Muscle of back (tissue), 13 donors: ENCODE measurements at places on chromosomes 2 and 18. TPM values are rescaled to one million over a fixed set of nuclear protein-coding genes. Genes with fewer than 3 reads are reported as not detected.

SMCHD1 gene
- polyA plus RNA-seq, result 43.2 TPM

PID1 gene
- 25.7 TPM for polyA plus RNA-seq

MAL gene
- polyA plus RNA-seq, result 8.8 TPM

DNAH7 gene
- 0.47 TPM for polyA plus RNA-seq

LONRF2 gene
- 1.7 TPM for polyA plus RNA-seq

CRYBA2 gene
- polyA plus RNA-seq, result not detected

DNA sequence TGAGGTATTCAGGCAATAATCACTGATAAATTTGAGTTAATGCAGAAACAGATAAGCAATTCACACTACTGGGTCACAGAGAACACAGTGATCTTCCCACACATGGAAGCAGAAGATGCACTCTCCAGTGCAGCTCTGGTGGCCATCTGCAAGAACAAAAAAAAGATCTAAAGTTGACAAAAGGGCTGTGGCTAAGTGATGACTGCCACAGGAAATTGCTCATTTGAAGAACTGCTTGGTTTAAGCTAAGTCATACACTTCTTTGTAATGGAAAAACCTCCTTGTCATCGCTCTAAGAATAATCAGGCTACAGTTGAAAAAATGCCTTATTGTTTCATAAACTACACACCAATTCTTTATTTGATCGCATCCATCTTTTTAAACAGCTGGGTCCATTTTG is 115.1 kb downstream of the DTNB start:
- DNase-seq, result peak; percentile 46

DNA sequence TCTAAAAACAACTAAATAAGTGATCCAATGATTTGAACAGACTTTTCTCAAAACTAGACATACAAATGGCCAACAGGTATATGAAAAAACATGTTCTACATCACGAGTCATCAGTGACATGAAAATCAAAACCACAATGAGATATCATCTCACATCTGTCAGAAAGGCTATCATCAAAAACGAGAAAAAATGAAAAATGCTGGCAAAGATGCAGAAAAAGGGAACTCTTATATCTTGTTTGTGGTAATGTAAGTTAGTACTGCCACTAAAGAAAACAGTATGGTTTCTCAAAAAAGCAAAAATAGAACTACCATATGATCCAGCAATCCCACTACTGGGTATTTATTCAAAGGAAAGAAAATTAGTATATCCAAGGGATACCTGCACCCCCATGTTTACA is 255.3 kb upstream of the FBXO11 start:
- DNase-seq, result no peak

DNA sequence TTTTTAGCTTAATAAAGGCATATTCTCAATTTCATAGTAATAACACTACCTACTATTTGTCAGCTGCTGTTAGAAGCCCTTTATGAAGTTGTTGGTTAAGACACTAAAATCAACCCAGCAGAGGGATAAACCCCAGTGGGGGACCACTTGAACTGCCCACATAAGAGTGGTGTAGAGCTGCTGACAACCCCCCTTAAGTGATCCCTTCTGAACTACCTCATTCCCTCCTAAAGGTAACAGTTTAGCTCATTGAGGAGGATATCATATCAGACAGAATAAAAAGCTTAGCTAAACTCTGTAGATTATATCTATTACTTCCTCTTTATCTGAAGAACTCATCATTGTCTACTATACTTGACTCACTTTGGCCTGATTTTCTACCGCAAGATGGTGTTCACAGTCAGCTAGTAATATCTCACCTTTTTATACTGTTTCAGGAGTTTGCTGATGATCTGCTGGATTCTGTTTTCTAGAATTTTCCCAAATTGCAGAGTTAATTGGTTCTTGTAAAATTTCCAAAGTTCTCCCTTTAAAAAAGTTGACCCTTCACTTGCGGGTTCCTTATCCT is 16.2 kb downstream of the GALM start:
- no peak for DNase-seq

- no peak for DNase-seq
Measured at GRCh38 chr2:74566076-74566753, 11.7 kb downstream of the DOK1 start.

DNA sequence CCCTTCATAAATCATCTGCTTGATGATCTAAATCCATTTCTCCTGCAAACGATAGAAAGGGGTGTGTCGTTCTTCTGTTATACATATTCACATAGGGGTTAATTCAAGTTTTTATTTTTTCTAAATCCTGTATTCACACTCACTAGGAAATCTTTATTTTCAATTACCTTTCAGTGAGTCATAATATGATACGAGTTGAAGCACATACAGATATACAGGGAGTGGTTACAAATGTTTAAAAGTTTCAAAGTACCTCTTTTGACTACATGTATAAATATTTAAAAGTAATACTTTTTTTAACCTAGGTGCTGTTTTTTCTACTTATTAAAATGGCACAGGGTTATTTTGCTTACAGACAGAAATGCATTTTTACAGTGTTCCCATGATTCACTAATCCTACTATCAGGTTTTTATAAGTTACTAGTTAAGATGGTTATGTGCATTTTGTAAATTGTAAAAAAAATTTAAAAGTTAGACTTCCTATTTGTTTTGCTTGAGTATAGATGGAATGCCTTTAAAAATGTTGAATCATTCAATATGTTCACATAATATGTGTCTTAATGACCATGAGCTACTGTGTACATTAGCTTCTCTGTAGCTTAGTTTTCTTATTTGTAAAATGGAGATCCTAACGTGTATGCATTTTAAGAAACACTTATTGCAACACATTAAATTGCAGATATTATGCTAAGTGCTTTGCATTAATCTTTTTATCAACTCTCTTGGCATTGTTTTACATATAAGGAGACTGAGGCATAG is 1378.1 kb downstream of the DSC3 start:
- DNase-seq, result no peak

- no peak for DNase-seq
Measured at GRCh38 chr2:167652401-167652800, 595.0 kb downstream of the STK39 start.

DNA sequence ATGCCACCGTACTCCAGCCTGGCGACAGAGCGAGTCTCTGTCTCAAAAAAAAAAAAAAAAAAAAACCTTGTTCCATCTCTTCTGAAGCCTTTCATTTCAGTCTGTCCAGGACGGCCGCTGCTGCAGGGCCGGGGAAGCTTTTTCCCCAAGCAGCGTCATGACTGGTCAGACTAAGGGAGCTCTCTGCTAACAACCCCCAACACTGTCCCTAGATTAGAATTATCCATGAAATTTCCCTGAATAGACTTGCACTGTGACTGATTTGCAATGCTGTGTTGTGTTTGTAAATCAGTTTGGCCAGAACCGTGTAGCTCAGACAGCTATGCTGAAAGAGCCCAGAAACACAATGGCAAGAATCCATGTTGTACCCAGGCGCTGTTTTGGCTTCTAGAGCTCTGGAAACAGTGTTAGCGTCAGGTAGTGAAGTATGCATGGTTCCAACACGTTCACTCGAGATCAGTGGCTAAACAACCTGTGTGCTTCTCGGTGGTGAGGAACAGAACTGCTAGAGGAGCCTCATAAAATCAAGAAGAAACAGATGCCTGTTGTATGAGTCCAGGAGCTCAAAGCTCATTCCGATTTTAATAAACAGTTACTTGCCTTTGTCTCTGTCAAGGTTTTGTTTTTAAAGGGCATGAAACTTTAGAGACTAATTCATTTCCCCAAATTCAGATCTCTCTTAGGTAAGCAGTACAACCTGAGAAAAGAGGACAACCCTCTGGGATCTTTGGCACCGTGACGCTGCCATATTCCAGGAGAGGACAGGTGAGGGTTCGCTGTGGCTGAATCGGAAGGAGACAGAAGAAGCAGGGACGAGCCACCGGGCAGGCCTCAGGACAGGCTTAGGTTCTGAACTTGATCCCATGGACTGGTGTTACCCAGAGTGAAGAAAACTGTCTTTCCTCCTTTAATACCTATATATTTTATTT is 43.5 kb downstream of the GORASP2 start:
- DNase-seq, result no peak

DNA sequence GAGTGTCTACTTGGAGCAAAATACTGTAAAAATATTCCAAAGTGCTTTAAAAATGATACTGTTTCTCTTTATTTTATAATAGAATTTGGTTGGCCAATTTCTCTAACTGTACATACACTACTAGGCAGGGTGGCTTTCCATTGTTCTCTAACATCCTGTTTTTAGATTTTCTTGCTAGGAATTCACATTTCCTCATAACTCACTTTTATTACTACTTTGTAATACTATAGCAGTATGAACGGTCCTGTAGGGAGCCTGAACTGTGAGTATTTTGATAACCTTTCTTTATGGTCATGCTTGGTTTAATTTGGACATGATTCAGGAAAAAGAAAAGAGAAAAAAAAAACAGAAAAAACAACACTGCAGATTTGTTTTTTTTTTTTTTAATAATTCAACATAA is 37.8 kb downstream of the GCG start:
- DNase-seq, result no peak

- DNase-seq, result no peak
Measured at GRCh38 chr2:38486213-38487026, 109.3 kb upstream of the ATL2 start.

DNA sequence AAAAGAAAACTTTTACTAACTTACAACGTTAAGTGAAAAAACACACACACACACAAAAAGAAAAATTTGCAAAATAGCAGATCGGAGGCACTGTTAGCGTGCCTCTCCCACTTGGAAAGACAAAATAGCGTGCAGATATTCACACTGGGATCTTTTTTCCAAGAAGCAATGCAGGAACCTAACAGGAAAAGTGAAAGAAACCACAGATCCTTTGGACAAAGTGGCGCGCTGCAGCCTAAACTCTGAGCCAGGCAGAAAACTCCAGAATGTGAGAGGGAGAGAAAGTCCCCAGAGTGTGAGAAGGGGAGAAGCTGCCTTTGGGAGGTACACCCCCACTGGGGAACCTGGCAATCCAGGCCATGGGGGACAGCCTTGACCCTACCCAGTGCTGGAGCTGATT is 70.7 kb upstream of the SERPINE2 start:
- DNase-seq, result peak; percentile 63

DNA sequence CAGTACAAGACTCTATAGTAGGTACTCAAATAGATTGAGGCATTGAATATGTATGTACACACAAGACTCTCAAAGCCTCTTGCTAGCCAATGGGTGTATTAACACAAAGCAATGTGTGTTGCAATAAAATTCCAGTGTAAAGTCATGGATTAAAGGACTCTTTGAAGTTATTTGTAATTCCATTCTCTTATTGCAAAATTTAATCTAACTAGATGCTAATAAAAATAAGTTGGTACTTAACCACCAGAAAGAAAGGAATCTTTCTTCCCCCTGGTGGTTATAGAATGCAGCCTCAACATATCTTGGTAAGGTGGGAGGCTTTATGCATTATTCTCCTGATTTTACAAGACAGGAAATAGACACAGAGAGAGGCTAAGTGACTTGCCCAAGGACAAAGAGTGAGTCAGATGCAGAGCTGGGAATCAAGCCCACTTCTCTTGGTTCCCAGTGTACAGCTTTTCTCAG is 18.0 kb downstream of the LRP1B start:
- no peak for DNase-seq

- no peak for DNase-seq
Measured at GRCh38 chr2:61898810-61899209, 6.7 kb upstream of the COMMD1 start.

- no peak for DNase-seq
Measured at GRCh38 chr2:43114210-43114609, 112.2 kb downstream of the ZFP36L2 start.

DNA sequence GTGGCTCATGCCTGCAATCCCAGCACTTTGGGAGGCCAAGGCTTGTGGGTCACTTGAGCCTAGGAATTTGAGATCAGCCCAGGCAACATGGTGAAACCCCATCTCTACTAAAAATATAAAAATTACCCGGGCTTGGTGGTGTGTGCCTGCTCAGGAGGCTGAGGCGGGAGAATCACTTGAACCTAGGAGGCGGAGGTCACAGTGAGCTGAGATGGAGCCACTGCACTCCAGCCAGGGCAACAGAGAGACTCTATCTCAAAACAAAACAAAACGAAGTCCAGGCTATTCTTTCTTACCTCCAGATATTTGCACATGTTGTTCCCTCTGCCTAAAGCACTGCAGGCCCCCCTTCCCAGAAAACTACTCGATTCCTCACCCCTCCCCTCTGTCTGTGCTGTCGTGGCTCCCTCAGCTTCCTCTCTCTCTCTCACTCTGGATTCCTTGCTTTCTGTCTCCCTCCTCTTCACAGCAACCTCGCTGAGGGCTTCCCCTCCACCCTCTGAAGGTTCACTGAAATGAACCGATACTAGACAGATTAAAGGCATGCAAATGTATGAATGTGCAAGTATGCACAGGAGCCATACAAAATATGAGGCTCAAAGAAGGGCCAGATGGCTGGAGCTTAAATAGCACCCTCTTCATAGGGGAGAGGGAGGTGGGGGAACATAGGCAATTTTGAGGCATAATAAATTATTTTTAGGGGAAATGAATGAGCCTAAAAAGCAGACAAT is 18.5 kb downstream of the TMEM177 start:
- no peak for DNase-seq

GRCh38 chr2:160062292-160063005 is at the start of gene PLA2R1:
Gene PLA2R1, minus strand, starts transcription at chr2:160062615. Its CDS starts 212 bp downstream, at chr2:160062403.
- DNase-seq, result peak; percentile 79

DNA sequence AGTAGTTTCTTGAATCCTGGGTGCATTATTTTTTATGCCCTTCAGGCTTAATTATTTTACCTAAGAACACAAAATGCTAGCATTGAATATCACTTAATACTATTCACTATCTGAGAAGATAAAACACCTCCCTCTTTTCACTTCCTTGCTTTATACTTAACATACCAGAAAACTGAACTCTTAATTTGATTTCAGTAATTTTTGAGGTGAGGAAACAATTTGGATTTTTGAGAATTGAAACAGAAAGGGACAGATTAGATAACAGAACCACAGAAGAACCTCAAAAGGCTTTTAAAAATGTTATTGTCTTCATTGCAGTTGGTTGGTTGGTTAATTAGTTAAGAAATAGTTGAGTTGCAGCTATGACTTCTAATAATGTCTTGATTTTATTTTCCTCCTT is 69.5 kb downstream of the GPD2 start:
- DNase-seq, result no peak
